ENCODE measurements at places on chromosomes 16 and 17.

- DNase-seq: no peak
Observed at GRCh38 chr17:49015924-49016774, 19.0 kb downstream of the IGF2BP1 start.

DNA sequence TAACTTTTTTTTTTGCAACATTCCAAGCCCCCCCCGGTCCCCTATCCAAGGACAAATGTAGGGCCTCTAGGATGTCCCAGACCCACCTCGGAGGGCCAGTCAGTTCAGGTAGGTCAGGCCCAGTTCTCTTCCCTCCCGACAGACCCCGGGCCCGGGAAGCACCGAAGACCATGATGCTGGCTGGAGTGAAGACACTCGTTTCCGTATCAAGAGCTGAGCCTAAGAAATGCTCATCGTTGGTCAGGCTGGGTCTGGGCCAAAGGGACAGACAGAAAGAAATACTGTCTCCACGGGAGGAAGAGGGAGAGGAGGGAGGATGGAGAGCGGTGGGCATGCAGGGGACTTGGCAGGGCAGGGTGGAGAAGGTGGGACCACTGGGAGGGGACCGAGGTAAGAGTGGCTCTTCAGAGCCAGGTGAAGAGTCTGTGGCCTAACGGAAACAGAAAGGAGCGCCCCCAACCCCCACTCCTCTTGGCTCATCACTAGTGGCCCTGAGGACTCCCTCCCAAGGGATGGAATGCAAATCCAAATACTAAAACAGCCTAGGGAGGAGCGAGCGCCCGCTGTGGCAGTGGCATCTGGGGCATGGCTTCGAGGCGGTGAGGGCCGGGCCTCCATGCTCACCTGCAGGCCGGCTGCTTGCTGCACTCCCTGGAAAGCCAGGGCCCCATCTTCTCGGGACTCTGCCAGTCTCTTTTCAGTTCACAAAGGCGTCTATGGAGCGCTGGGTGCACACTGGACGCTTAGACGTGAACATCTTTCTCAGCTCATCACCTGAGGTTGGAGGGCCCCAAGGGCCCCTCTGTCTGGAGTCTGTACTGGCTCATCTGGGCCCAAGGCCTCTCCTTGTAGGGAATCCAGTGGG lies 1.7 kb upstream of the ROGDI start:
- no peak for DNase-seq

GRCh38 chr16:77344341-77344740 lies 90.5 kb downstream of the ADAMTS18 start:
- DNase-seq: no peak

GRCh38 chr16:50297301-50298074 lies 31.1 kb downstream of the ADCY7 start:
- DNase-seq: peak; percentile 46

GRCh38 chr16:81925016-81925415 lies 86.3 kb downstream of the SDR42E1 start:
- DNase-seq: no peak

DNA sequence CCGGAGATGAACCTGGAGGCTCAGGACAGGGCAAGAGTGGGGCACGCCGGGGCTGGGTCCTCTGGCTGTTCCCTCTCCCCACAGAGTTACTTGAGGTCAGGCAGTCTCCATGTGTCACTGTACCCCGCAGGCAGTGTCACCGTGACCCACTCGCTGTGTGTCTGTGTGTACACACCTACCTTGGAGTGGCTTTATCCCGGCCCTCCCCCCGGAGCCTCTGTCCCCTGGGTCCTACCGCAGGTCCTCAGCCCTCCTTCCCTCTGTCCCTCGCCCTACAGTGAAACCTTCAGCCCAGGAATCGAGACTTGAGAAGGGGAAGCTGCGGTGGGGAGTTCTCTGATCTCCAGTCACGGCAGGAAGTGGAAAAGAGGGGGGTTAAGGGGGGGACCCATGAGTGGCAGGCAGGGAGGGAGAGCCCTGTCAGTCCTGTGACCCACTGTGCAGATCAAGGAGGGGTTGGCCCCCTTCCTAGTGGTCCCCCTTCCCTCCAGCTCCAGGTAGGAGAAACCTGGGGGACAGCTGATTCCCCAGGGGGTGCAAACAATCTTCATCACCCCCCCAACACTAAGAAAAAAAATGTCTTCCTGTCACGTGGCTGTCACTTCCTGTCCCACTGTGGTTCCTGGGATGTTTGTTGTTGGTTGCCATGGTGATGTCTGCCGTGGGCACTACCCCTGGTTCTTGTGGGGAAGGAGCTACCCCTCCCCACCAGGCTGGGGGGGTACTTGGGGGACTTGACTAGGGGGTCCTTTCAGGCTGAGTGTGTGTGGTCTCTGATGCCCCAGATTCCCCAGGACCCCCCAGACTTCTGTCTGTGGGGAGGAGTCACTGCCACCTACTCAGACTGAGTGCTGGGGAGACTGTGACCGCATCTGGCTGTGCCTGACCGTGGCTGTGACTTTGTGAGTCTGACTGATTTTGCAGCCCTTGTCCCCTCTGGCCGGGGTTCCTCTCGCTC lies 13.7 kb downstream of the RARA start:
- DNase-seq: peak; percentile 84

DNA sequence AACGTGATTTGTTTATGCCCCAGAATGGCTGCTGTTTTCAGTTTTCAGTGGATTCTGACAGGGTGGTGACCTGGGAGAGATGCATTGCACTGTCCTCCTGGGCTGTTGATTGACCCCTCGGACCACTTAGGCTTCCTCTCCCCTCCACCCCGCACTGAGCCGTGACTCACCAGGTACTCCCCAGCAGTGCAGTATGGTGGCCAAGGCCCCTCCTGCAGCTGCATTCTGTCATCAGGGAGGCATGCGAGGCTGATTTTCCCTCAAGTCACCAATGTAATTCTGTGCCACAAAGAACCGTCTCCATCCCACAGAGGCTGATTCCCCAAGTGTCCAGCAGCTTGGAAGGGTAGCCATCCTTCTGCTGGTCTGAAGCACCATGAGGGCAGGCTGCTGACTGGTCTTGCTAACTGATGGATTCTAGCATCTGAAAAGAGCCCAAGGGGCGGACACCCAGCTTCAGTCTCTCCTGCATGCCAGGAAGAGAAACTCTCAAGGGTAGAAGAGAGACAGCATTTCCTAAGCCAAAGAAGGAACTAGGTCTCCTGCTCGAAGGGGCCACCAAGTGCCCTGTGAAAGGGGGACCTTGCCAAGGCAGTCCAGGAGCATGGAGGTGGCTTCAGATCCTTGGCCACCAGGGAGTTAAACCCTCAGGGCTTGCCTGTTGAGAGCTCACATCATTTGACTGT lies 148.1 kb downstream of the SOCS1 start:
- DNase-seq: no peak

All from right cardiac atrium (tissue), 5 donors.